ENCODE measurements at places on chromosomes 12 and 14. TPM values are rescaled to one million over a fixed set of nuclear protein-coding genes. Genes with fewer than 3 reads are reported as not detected.
A peak's percentile ranks its signal among the peaks of the same experiment; 100 is the strongest.

The SERPINA9 gene
- not detected for total RNA-seq

- DNase-seq: no peak
These were observed 252.5 kb upstream of the TMPO start for GRCh38 chr12:98262902-98263301.

DNA sequence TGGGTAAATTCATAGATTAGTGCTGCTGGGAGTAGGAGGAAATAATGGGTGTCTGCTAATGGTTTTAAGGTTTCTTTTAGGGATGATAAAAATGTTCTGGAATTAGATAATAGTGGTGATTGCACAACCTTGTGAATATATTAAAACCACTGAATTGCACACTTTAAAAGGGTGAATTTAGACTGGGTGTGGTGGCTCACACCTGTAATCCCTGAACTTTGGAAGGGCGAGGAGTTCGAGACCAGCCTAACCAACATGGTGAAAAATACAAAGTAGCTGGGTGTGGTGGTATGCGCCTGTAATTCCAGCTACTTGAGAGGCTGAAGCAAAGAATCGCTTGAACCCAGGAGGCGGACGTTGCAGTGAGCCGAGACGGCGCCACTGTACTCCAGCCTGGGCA lies 1.3 kb downstream of the RAD52 start:
- DNase-seq: no peak

GRCh38 chr14:70013271-70013873 lies 134.2 kb downstream of the SMOC1 start:
- DNase-seq: peak; percentile 46

The FERMT2 gene
- total RNA-seq: 58.6 TPM

GRCh38 chr12:3049611-3050249 lies 27.4 kb upstream of the TSPAN9 start:
- DNase-seq: no peak

DNA sequence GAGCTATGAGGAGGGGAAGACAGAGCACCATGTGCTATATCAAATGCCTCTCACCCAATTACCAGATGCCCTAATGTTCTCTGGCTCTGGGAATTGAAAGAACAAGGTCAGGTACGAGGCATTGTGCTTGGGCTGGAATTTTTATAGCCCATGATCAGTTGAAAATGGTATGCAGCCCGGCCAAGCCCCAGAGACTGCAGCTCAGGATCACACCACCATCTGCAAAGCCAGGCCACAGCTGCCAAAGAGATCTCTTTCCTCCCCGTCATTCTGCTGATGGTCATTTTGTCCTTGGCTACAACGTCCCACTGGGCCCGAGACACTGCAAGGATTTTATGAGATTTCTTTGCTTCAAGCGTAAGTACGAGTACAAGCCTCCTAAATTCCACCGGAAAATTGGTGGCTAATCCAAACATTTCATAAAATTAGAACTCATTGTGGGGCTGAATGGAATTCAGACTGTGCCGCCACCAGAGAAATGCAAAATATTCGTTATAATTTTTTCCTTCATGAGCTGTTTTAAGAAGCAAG lies 15.1 kb downstream of the NUAK1 start:
- DNase-seq: no peak

The CAPS2 gene
- 0.40 TPM for total RNA-seq

- DNase-seq: peak; percentile 72
These were observed 9.3 kb downstream of the PGF start for GRCh38 chr14:74945852-74946658.

The SLCO1B1 gene
- not detected for total RNA-seq

The GPRC5A gene
- total RNA-seq: 0.99 TPM

GRCh38 chr14:35480119-35480769 lies 53.7 kb upstream of the INSM2 start:
- DNase-seq: no peak

DNA sequence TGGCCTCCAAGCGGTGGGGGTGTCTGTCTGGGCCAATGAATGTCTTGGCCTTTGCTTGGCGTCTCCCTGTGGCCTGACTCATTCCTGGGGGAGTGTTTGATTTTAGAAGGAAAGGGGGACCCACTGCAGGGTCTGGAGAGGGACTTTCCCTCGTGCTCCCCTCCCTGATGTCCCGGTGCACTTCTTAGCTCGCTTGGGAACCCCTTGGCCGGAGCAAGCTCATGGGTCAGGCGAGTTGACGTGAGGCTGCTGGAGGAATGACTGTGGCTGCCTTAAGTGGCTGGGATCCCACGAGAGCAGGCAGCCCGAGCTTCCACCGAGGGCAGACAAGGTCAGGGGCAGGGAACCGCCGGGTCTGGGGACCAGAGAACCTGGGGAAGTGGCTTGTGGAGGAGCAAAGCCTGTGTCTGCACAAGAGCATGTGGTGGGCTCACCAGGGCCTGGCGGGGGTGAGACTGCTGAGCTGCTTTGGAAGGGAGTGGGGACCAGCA lies 218.4 kb upstream of the C14orf180 start:
- DNase-seq: no peak

- no peak for DNase-seq
These were observed 14.7 kb upstream of the KRT86 start for GRCh38 chr12:52259657-52260243.

The OR2AP1 gene
- total RNA-seq: not detected

DNA sequence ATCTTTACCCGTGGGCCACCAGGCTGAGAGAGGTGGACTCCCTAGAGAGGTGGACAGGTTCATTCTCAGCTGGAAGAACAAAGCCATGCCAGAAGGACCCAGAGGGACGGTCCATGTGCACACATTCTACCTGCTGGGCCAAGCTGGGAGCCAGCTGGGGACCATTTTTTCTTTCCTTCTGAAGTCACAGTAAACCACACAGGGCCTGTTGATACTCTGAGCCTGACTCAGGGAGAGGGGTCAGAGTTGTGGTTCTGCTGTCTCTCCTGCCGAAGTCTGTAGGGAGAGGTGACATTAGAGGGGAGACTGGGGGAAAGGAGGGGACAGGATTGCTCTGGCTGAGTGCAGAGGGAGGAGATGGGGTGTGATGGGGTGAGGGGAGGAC lies 148.6 kb downstream of the TSPAN9 start:
- no peak for DNase-seq

DNA sequence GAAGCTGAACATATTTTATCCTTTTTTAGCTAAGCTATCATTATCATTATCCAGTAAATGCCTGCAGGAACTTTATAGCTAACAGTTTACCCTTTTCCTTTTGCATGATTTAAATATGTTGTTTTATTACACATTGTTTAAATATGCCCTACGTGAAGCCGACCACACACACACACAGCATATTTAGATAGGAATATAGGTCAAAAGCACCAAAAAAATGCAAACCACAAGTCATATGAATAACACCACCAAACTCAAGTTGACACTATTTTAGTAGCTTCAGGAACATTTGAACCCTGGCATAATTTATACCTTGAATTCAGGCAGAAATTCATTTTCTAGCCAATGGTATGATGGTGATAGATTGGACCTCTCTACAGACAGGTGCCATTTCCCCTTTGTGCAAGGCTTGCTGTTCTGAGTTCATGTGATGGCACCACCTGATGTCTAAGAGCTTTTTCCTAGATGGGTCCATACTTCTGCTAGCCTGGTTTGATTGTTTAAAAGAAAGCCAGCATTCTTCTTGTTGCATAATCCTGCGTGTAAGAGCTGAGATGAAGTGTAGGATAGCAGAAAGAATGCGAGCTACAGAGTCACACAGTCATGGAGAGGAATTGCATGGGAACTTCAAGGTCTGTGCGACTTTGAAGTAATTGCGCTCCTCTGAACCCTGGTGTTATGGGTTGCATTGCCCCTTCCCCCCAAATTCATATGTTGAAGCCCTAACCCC lies 454.8 kb upstream of the SOX5 start:
- no peak for DNase-seq

The RNF31 gene
- total RNA-seq: 23.2 TPM

GRCh38 chr14:37018571-37019240 lies 153.7 kb downstream of the SLC25A21 start:
- DNase-seq: no peak

GRCh38 chr12:11693601-11694000 lies 44.1 kb downstream of the ETV6 start:
- no peak for DNase-seq

DNA sequence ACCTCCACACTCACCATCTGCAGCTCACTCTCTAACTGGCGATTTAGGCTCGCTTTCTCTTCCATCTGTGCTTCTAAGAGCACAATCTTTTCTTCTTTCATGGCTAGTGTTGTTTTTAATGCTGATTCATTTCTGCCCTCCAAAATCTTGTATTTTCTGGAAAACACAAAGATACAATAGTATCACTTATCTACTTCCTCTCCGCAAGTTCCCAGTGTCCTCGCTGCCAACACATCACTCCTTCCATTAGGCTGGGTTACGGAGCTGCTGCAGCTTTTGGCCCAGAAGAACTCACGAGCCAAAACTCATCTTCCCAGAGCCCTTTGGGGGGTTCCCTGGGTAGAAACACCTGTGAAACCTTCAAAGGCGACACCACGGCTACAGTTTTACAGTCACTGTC lies 63.8 kb upstream of the GPR68 start:
- no peak for DNase-seq

DNA sequence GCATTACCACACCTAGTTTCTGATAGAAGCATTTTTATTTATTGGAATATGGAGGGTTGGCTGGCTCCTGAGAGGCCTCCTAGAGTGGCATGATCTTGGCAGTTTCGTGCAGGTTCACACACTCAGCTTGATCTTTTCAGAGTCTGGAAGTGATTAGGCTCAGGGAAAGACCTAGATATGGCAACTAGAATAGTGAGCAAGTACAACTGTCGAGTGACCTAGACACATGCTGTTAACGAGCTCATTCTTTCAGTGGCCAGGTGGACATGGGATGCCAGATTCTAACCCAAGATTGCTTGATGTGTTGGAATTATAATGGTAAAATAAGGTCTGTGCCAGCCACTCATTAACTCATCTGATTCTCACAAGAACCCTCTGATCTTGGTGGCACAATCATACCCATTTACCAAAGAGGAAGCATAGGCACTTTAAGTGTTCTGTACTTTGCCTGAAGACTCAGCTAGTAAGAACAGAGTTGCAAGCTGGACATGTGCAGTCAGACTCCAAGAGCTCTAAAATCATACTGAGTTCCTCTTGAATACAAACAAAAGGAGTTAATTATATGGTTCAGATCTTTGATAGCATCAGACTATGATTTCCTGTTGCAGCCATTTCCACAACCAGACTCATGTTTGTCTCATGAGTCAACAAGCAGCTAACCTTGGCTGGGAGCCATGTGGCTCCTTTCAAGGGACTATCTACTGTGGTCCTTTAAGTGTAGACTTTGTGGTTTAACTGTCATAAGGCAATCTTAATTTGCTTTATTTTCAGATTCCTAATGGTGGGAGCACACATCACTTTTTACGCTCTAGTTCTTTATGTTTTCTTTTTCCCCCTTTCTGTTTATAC lies 144.2 kb downstream of the PLEKHA5 start:
- DNase-seq: peak; percentile 71

The FAM90A1 gene
- total RNA-seq: not detected

The PRKD1 gene
- 8.5 TPM for total RNA-seq

- no peak for DNase-seq
These were observed 1.0 kb downstream of the NUAK1 start for GRCh38 chr12:106137530-106138356.

DNA sequence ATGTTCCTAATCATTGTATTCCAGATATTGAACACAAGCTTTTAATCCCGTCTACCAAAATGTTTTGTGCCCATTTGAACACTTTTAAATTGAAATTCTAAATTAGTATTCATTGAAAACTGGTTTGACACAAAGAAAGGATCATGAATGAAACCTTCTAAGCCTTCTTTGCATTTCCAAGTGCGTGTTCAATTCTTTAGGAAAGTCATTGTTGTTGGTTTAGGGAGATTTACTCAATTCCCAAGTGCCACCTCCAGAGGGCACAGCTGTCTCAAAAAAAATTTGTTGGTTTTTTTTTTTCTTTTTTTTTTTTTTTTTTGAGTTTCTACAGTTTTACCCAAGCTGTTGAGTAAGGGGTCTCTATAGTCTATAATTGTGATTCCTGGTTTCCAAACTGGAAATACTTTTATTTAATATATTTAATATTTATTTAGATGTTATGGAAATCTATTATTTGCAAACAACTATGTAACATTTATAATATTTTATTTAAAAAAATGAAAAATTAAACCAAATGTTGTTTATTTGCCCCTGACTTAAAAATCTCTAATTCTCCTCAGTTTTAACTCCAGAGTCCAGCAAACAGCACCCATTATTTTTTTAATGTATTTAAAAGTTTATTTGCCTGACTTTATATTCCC lies 79.9 kb downstream of the NEDD1 start:
- DNase-seq: peak; percentile 61

The FSCB gene
- not detected for total RNA-seq

- DNase-seq: no peak
These were observed 493.5 kb upstream of the RGS6 start for GRCh38 chr14:71438684-71439083.

GRCh38 chr12:17982556-17982955 lies 107.4 kb downstream of the RERGL start:
- no peak for DNase-seq

- DNase-seq: no peak
These were observed 87.1 kb downstream of the GPR135 start for GRCh38 chr14:59377991-59378601.

Measured in lung microvascular endothelial cell (primary cell).